ENCODE measurements at places on chromosomes 12 and 14. TPM values are rescaled to one million over a fixed set of nuclear protein-coding genes. Genes with fewer than 3 reads are reported as not detected.

Gene CFAP73
- not detected for total RNA-seq

Gene COCH
- total RNA-seq: 1.5 TPM

Gene RASSF8
- total RNA-seq: 43.3 TPM

Gene DPF3
- 1.3 TPM for total RNA-seq

Gene ZNF839
- 5.0 TPM for total RNA-seq

Gene KRT2
- not detected for total RNA-seq

Gene MYH6
- total RNA-seq: not detected

Gene WBP11
- total RNA-seq: 11.5 TPM

Gene ASPG
- not detected for total RNA-seq

Gene TGFB3
- 2.0 TPM for total RNA-seq

Gene PLEKHG7
- total RNA-seq: not detected

Gene IGF1
- 0.44 TPM for total RNA-seq

Gene EXOC3L4
- not detected for total RNA-seq

Gene BCL2L14
- not detected for total RNA-seq

Gene SLC7A7
- total RNA-seq: 5.0 TPM

Gene ANO4
- total RNA-seq: 1.3 TPM

Gene SPIC
- not detected for total RNA-seq

Gene CRIP1
- 0.44 TPM for total RNA-seq

Gene ANG
- 7.2 TPM for total RNA-seq

Gene C14orf132
- 1.3 TPM for total RNA-seq

Gene GARIN6
- total RNA-seq: not detected

Gene MGP
- 154 TPM for total RNA-seq

Gene SPATA7
- total RNA-seq: 5.9 TPM

Gene PACS2
- total RNA-seq: 48.4 TPM

Gene WNT1
- not detected for total RNA-seq

Gene LRRC74A
- total RNA-seq: not detected

Gene POU6F1
- 3.0 TPM for total RNA-seq

Gene CLEC4C
- not detected for total RNA-seq

Gene SMCO2
- total RNA-seq: 0.22 TPM

Gene CHST11
- total RNA-seq: 4.8 TPM

Gene HIP1R
- 28.2 TPM for total RNA-seq

Gene KRT74
- total RNA-seq: not detected

Gene ANKRD33
- total RNA-seq: not detected

Gene PSMC1
- total RNA-seq: 56.7 TPM

Gene PRIMA1
- not detected for total RNA-seq

Gene ACVRL1
- 393 TPM for total RNA-seq

Gene KLRC2
- not detected for total RNA-seq

Gene EFS
- not detected for total RNA-seq

Gene SIX4
- 0.20 TPM for total RNA-seq

Gene CYP27B1
- under 0.01 TPM for total RNA-seq

Gene TBX5
- total RNA-seq: not detected

Gene SSTR1
- total RNA-seq: under 0.01 TPM

Gene PLEKHG3
- 15.7 TPM for total RNA-seq

Gene MAP1LC3B2
- total RNA-seq: 0.65 TPM
